ENCODE measurements at places on chromosomes 1 and 21.

- DNase-seq = no peak
These were observed 324.0 kb upstream of the VAMP3 start for GRCh38 chr1:7447093-7447492.

- no peak for DNase-seq
These were observed 518.9 kb downstream of the BRINP3 start for GRCh38 chr1:189958756-189959155.

DNA sequence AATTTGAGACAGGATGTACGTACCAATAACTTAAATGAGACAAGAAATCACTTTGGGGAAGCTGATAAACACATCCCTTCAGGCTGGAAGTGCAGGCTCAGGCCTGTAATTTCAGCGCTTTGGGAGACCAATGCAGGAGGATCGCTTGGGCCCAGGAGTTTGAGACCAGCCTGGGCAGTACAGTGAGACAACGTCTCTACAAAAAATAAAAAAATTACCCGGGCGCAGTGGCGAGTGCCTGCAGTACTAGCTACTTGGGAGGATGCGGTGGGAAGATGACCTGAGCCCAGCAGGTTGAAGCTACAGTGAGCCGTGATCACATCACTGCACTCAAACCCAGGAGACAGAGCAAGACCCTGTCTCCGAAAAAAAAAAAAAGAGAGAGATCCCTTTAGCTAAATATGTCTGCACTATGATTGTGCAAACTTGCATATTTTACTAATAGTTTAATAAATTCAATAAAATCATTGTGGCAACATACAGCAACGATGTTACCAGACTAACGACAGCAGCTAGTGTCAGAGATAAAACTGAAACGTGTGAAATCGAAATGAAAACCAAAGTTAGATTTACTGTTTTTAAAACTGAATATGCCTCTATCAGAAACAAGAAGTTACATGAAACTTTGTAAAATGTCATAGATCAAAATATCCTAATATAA is 54.7 kb downstream of the CD2 start:
- no peak for DNase-seq

DNA sequence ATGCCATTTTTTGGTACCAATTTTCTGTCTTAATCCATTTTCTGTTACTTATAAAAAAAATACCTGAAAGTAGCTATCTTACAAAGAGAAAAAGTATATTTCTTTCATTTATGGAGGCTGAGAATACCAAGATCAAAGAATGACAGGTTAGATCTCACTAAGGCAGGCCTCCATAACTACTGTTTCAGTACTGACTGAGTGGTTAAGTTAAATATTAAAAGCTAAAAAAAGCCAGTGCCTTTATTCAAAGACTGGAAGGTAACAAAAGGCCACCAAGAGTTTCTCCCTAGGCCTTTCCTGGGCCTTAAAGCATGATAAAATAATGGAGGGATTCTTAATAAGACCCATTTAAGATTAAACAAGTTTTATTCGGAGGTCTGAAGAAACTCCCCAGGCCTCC is 687.7 kb upstream of the ADGRL4 start:
- no peak for DNase-seq

GRCh38 chr1:40267767-40268187 is 9.7 kb downstream of the ZMPSTE24 start:
- no peak for DNase-seq

- DNase-seq = no peak
These were observed 153.4 kb downstream of the DHRS3 start for GRCh38 chr1:12464598-12465056.

- no peak for DNase-seq
These were observed 96.6 kb upstream of the RUNX1 start for GRCh38 chr21:35145626-35146233.

GRCh38 chr1:166032572-166033371 is 134.0 kb downstream of the FAM78B start:
- no peak for DNase-seq

DNA sequence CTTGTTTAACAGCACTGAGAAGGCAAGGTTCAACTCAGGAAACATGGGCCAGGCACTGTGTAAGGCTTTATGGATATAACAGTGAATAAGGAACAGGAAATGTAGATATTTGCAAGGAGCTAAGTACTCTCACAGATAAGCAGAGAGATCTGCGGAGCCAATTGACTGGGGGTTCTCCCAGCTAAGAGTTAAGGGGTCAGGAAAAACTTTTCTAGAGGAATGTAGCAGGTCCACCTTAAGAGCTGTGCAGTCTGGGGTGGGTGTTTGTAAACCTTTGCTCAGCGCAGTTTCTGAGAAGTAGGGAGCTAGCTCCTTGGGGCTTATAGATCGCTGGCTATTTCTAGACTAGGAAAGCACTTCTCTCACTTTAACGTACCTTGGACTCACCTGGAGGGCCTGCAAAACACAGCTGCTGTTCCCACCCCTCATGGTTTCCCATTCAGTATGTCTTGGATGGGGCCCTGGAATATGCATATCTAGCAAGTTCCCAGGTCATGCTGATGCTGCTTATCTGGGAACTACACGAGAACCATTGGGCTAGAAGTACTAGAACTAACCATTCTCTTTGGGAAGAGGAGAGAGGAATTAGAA is 51.7 kb downstream of the TLCD4 start:
- no peak for DNase-seq

- DNase-seq = no peak
These were observed 106.7 kb downstream of the HMCN1 start for GRCh38 chr1:185840880-185841279.

- DNase-seq = no peak
These were observed 70.4 kb upstream of the SAMSN1 start for GRCh38 chr21:14616380-14617039.

DNA sequence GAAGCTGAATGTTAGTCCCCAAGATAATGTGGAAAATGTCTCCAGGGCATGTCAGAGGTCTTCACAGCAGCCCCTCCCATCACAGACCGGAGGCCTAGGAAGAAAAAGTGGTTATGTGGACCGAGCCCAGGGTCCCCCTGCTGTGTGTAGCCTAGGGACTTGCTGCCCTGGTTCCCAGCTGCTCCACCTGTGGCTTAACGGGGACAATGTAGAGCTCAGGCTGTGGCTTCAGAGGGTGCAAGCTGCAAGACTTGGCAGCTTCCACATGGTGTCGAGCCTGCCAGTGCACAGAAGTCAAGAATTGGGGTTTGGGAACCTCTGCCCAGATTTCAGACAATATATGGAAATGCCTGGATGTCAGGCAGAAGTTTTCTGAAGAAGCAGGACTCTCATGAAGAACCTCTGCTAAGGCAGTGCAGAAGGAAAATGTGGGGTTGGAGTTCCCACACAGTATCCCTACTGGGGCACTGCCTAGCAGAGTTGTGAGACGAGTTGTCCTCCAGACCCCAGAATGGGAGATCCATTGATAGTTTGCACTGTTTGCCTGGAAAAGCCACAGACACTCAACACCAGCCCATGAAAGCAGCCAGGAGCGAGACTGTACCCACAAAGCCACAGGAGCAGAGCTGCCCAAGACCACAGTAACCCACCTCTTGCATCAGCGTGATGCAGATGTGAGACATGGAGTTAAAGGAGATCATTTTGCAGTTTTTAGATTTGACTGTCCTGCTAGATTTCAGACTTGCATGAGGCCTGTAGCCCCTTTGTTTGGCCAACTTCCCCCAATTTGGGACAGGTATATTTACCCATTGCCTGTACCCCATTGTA is 204.9 kb downstream of the MRPL39 start:
- DNase-seq = no peak

- DNase-seq = no peak
These were observed 73.4 kb downstream of the GALNT2 start for GRCh38 chr1:230140221-230141020.

GRCh38 chr1:195946500-195946899 is 661.7 kb downstream of the KCNT2 start:
- no peak for DNase-seq

- DNase-seq = no peak
These were observed 12.1 kb downstream of the SLFNL1 start for GRCh38 chr1:41009466-41009865.

DNA sequence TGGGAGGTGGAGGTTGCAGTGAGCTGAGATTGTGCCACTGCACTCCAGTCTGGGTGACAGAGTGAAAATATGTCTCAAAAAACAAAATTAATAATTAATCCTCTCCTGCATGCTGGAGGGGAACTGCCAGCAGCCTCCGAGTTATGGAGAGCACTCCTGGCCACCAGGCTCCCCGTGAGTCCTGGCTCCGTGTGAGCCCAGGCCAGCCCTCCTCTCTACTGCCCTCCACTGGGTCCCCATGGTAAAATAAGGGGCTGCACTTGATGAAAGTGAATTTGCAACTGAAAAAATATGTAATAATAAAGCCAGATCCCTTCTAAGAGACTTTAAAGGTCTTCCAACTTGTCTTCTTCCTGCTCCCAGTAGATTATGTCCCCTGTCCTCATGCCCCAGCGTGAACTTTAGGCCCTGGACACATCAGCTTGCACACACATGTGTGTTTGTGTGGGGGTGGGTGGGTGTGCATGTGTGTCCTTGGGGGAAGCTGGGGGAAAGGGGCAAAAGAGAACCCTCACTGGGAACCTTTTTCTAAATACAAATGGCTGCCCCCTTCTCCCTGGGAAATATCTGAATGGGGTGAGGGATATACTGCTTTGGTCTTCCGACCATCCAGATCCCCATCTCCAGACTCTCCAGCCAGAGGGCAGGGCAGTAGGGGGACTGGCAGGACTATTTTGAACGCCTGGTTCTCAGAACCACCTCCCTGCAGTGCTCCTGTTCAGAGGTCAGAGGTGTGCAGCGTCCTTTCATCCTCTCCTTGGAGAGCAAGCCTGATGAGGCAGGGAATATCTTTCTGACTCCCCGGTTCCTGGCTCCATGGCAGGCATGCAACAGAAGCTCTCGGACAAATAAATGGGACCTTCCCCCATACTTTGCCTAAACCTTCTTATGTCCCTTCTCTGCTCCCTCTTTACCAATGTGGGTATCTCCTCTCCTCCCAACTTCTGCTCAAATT is 26.2 kb downstream of the NEK2 start:
- DNase-seq = peak; percentile 23

DNA sequence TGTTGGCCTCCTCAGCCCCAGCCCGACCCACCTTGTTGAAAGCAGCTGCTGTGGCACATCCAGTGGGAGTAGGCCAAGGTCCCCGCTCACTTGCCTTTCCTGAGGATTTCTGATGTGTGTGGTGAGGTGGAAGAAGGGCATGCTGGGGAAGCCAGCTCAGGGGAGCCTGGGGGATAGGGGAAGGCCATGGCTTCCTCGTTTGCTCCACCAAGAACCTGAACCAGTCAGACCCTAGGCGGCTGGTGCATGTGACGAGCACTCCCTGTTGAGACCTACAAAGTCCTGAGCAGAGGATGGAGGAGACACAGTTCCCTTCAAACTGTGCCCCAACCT is 38.0 kb upstream of the SLC30A1 start:
- no peak for DNase-seq

GRCh38 chr1:116878804-116879477 is 30.8 kb upstream of the PTGFRN start:
- DNase-seq = peak; percentile 90

GRCh38 chr1:159282118-159282517 is 20.0 kb upstream of the FCER1A start:
- no peak for DNase-seq
